Epithelial cell of esophagus (primary cell): ENCODE measurements at places on chromosomes 7 and 10.

GRCh38 chr10:89707372-89707771, 6.0 kb downstream of the KIF20B start:
- no peak for DNase-seq

DNA sequence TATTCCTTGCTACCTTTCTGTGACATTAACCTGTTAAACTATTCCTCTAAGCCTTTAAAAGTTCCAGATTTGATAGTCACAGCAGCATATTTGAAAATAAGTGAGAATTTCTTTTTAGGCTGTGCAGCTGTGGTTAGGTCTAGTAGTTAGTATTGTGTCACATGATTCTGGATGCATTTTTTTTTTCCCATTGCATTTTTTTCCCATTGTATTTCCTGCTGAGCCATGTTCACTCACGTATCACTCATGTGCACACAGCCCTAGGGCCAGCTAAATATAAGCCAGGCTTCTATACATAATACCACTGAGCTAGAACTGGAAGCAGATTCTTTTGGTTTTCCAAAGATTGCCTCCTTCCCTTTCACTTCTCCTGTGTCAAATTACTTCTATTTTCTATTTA, 37.4 kb downstream of the DNAJC9 start:
- DNase-seq, result peak; percentile 83

- DNase-seq, result peak; percentile 5
Measured at GRCh38 chr7:153835103-153835502, 217.1 kb upstream of the DPP6 start.

DNA sequence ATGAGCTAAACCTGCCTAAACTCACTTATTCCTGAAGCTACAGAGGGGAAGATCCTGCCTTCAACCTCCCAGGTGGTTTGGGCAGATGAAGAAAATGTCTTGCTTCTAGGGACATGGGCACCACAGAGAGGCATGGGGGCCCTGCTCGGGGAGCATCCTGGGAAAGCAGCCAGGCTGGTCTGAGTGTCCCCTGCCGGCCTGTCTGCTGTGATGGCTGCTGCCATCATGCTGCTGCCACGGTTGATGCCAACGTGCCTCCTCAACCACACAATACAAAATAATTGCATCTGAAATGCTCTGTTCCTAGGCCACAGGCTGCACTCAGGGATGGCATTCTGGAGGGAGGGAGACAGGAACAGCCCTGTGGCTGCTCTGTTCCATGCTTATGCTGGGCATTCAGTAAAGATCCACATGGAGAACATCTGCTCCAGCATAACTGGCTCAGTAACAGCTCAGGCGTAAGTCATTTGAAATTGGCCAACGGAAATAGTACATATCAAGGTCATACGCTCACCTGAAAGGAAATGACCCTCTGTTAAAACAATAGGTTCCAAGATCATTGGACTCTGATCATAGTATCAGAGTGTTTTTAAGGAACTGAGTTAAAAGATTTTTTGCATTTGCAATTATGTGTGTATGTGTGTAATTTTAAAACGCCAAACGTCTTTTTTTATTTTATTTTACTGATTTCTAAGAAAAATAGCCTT, 299.0 kb downstream of the TNS3 start:
- no peak for DNase-seq

- peak; percentile 86 for DNase-seq
Measured at GRCh38 chr7:20542594-20542993, 72.9 kb upstream of the ABCB5 start.

- no peak for DNase-seq
Measured at GRCh38 chr10:79376751-79377556, 29.7 kb downstream of the PPIF start.

DNA sequence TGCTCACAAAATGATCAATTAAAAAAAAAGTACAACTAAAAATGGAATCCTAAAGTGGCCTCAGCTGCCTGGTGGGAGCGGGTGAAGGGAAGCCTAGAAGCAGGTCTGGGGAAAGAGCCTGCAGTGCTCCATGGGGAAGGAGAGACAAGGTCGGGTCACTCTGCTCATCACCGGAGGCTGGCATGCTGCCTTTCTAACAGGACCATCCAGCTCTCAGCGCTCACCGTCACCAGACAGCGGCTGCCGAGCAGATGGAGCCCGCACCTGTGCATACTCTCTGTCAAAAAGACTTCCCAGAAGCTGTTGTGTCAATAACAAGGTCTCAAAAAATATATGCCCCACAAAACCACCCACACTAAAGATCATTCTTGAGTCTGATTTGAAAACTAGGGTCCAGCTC, 112.8 kb downstream of the BAMBI start:
- DNase-seq, result no peak

DNA sequence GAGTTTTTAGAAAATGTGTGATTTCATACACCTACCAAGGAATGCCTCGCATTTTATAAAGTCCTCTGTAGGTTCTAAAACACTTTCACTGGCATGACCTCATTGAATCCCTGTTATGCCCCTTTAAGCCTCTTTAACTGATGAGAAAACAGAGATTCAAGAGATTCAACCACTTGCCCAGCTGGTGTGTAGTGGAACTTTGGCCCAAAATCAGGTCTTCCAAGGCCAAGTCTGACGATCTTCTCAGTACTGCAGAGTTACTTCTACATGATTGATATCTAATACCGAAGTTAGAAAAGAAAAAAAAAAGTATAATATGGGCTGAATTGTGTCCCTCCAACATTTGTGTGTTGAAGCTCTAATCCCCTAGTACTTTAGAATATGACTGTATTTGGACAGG, 202.0 kb downstream of the WDR11 start:
- DNase-seq, result no peak

DNA sequence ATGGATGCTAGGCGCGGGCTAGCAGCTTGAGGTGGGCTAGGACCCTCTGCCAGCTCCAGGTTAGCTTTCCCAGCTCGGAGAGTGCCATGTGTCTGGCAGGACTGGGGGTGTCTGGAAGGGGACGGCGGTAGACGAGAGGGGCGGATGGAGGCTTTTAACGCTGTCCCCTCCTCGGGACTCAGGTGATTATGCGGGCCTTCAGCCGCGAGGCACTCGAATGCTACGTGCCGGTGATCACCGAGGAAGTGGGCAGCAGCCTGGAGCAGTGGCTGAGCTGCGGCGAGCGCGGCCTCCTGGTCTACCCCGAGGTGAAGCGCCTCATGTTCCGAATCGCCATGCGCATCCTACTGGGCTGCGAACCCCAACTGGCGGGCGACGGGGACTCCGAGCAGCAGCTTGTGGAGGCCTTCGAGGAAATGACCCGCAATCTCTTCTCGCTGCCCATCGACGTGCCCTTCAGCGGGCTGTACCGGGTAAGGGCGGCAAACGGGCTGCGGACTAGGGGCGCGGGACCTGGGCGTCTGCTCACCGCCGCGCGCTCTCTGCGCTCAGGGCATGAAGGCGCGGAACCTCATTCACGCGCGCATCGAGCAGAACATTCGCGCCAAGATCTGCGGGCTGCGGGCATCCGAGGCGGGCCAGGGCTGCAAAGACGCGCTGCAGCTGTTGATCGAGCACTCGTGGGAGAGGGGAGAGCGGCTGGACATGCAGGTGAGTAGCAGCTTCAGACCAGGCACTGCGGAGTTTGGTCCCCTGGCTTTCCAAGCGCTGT, 1.1 kb downstream of the CYP26A1 start:
- no peak for DNase-seq

GRCh38 chr10:74755273-74755672, 71.1 kb upstream of the KAT6B start:
- DNase-seq, result no peak

- DNase-seq, result no peak
Measured at GRCh38 chr10:9262770-9263169, 1208.3 kb downstream of the GATA3 start.

- no peak for DNase-seq
Measured at GRCh38 chr10:73956476-73957359, 41.2 kb upstream of the VCL start.

DNA sequence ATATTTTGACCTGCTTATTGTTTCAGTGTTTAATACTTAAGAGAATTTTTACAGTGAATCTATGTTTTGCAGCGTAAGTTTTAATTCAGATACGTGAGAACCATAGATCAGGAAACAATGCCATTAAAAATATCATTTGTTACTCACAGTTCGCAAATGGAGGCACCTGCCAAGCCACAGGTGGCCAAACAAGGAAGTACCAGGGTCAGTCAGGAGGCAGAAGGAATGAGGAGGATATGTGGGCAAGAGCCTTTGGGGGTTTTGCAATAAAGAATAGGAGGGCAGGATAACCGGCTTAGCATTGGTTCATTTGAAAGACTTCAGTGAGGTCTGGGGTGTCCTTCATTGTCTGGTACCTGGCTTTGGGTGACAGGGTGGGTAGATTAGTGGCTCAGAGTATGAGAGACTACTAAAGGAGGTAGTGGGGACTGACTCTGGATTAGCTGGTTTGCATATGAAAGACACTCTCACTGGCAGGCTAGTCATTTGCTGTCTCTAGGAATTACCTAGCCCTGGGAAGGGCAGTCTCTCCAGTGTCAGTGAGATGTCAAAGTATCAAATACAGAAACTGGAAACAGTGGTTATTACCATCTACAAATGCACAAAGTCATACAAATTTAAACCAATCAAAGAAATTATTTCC, 132.2 kb upstream of the CAV2 start:
- DNase-seq, result no peak

- no peak for DNase-seq
Measured at GRCh38 chr10:9743639-9744038, 1274.0 kb upstream of the CELF2 start.

- no peak for DNase-seq
Measured at GRCh38 chr10:21032587-21033319, 135.6 kb upstream of the NEBL start.
